ENCODE measurements at places on chromosomes 4 and X.
A peak's percentile ranks its signal among the peaks of the same experiment; 100 is the strongest.

- no peak for DNase-seq
These were observed 61.2 kb upstream of the RAI2 start for GRCh38 chrX:17922303-17922702.

DNA sequence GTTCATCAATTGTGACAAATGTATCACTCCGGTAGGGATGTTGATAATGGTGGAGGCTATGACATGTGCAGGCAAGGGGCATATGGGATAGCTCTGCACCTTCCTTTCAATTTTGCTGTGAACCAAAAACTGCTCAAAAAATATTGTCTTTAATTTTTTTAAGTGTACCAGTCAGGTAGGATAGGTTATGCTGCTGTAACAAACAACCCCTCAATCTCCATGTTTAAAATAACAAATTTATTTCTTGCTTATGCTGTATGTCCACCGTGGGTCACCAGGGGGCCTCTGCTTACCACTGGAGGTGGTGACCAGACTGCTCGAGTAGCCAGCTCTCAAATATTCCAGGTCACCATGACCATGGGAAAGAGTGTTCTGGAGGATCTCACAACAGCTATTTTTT lies 23.4 kb upstream of the MSX1 start:
- DNase-seq, result no peak

DNA sequence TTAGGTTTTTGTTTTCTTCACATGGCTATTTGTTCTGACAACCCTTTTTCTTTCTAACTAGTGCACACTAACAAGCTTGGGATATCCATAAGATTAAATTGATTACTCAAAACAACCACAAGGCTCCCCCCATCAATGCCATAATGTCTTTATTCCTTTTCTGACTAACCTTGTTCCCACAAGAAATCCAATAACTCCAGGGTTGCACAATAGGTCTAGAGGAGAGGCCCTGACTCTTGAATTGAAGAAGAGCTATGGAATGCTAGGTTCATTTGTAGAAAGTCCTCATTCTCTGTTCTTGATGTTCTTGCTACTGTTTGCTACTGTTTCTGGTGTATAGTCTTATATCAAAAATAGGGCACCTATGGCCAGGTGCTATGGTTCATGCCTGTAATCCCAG lies 71.0 kb downstream of the PRRG1 start:
- DNase-seq, result no peak

GRCh38 chr4:155288999-155289398 lies 80.6 kb downstream of the NPY2R start:
- no peak for DNase-seq

DNA sequence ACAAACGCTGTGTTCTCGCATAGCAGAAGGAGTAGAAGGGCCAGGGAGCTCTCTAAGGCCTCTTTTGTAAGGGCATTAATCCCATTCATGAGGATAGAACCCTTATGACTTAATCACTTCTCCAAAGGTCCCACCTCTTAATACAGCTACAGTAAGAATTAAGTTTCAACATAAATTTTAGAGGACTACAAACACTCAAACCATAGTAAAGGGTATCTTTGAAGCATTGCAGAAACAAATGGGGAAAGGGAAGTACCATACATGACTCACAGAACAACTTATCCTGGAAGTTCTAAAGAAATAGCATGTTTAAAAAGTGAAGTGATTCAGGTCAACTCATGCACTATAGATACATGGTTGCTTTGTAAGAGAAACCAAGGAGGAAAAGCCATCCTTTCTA lies 680.8 kb downstream of the RPA4 start:
- DNase-seq, result no peak

DNA sequence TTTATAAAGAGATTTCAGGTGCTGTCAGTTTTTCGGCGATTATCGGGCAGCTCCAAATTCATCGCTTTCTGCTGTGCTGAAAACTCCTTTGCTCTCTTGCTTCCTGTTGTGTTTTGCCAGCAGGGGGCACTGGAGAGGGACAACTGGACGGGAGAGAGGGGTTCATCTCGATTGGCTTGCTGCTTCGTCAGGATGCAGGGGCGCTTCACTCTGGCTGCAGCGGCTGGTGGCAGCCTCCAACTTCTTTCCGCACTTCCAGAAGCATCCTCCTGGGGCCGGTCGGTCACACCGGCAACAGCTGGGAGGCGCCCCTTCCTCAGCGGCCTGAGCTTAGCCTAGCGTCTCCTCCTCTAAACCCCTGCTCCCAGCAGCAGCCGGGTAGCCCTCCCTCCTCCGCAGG lies 29.5 kb downstream of the MSL3 start:
- peak; percentile 70 for DNase-seq

- DNase-seq, result no peak
These were observed 28.3 kb upstream of the CD99L2 start for GRCh38 chrX:150926791-150927190.

- DNase-seq, result no peak
These were observed 2.2 kb downstream of the KIT start for GRCh38 chr4:54659749-54660535.

DNA sequence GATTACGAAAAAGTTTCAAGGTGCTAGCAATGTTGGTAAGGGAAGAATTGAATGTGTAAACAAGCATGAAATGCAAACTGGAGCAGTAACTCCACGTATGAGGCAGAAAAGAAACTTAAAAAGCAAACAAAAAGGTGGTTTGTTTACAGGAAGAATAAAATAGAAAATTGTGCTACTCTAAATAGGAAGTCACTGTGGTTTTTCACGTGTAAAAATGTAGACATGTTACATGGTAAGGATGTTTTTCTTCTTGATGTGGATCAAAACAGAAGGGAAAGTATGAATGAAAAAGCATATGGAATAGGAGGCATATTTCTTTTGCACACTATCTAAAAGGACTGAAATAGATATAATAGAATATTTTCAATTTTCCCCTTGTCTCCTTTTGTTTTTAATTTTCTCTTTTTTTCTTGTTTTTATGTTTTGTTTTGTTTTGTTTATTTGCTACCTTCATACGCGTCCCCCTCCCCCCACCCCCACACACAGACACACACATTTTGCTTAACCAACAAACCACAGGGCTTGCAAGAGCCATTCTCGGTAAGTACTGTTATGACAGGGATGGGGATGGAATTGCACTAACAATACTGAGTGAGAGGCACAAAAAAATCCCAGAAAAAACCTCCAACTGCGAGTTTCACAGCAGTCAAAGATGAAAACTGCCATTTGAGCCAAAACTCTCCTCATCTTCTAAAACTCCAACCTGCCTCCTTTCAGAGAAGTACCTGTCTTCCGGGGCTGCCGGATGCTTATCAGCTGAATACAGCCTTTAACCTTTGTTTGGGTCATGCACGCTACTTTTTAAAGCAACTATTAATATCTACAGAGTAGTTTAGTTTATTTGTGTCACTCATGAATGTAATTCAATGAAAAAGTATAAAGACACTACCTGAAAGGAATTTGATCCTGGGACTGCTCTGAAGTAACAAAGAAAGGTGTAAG lies 135.8 kb downstream of the IL15 start:
- DNase-seq, result no peak

- DNase-seq, result no peak
These were observed 266.1 kb downstream of the GRIA3 start for GRCh38 chrX:123450222-123450621.

GRCh38 chrX:104953251-104953650 lies 267.2 kb downstream of the TEX13A start:
- no peak for DNase-seq

GRCh38 chrX:124098089-124098488 lies 136.6 kb downstream of the STAG2 start:
- no peak for DNase-seq

DNA sequence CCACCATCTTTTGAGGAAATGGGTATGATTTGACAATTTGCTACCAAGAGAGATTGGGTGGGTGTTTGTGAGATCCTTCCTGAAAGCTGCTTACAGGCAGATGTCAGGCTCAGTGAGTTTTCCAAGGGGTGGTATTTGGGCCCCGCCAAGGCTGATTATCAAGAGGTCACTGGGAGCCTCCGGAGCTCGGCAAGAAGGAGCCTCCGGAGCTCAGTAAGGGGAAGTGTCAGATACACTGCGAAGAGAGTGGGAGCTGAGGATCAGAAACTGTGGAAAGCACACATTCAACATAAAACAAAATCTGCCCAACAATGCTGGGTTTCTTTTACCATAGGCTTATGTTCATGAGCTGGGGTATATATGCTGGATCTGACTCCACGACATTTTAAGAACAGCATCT lies 714 bp downstream of the RTL3 start:
- no peak for DNase-seq

GRCh38 chrX:80812176-80812575 lies 2.5 kb upstream of the BRWD3 start:
- no peak for DNase-seq

DNA sequence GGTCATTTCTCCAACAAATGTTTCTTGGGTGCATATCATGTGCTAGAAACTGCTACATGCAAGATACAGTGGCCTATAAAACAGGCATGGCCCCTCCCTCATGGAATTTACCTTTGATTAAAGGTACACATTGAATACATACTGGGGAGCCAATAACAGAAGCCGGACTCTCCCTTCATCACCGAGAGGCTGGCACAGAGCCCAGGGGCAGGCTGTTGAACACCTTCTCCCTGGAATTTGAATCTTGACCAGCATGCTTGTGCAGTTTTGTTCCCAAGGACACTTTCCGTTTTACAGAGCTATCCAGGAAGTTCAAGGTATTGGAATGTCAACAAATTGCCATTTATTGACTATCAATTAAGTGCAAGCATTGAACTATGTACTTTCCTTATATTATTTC lies 33.2 kb downstream of the PPARGC1A start:
- DNase-seq, result no peak

DNA sequence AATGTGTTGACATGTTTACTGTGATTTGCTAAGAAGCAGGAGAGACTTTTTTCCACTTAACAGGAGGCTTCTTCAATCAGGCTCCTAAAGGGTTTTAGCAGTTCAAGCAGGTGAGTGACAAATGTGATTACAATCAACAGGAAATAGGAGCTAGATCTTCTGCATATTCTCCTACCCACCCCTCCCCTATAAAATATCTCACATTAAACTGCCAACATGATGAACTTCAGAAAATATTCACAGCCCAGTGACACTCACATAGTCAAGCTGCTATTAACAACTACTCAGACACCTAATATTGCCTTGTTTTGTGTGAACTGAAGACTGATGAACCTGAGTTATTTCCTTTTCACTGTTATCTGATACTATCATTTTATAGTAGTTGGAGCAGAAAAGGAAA lies 55.9 kb upstream of the ANTXR2 start:
- DNase-seq, result no peak

DNA sequence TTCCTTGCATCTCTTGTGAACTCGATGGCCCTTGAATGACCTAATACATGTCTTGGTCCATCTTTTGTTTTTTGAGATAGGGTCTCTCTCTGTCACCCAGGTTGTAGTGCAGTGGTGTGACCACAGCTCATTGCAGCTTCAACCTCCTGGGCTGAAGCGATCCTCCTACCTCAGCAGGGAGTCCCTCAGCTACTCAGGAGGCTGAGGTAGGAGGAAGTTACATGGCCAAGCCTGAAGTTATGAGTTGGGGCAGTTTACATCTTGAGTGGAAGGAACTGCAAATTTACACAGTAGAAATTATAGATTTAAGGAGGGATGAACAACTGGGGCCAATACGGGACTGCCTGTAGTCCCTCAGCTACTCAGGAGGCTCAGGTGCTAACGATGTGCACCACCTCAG lies 97.2 kb upstream of the METTL14 start:
- DNase-seq, result no peak

GRCh38 chrX:134774190-134775048 lies 116.1 kb upstream of the PLAC1 start:
- DNase-seq, result no peak

DNA sequence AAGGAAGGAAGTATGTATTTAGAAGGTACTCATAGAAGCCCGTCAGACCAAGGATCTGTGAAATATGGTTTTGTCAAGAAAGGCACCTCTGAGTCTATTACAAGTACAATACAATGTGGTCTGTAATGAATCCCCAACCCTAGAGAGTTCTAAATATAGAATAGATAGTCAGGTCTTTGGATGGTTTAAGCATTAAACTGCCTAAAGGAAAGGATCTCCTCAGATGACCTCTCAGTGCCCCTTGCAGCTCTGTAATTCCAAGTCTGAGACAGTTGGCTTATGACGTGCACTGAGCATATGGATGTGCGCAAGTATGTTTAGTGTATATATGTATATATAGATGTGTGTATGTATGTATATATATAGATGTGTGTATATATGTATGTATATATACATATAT lies 62.0 kb downstream of the CCSER1 start:
- no peak for DNase-seq

DNA sequence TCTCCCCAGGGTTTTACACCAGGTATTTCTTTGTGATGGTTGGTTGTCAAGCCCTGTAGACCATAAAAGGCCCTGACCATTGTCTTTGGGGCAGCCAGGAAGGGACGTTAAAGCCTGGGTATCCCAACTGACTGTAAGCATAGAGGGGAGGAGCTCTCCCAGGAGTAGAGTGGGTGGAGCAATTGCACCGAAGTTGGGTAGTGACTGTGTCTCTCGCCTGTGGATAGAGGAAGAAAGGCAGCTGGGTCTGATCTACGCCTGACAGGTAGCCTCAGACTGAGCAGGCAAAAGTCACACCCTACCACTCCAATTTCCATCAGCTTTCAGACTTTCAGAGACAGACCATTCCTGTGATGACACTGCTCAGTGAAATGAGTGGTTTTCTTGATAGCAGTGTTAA lies 123.3 kb downstream of the KLHL8 start:
- DNase-seq, result no peak

GRCh38 chr4:42605264-42605663 lies 51.6 kb downstream of the ATP8A1 start:
- DNase-seq, result no peak

- DNase-seq, result no peak
These were observed 91.0 kb upstream of the PPP1R2C start for GRCh38 chrX:42869011-42869410.

DNA sequence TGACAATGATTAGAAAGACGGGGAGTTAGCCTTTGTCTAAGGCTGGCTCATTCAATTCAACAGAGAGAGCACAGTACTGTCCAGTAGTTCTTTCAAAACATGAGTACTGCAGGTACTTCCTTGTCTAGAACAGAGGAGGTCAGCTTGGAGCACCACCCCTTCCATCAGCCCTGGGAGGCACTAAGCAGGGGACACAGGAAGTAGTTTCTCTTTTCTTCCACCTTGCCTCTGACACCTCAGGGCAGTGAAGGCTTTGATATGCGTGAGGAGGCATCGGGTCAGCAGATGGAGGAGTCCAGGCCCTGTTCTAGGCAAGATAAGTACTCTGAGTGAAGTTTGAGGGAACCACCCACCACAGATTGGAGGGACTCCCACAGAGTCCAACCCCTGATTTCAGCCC lies 33.1 kb downstream of the MAGEB10 start:
- DNase-seq, result no peak

DNA sequence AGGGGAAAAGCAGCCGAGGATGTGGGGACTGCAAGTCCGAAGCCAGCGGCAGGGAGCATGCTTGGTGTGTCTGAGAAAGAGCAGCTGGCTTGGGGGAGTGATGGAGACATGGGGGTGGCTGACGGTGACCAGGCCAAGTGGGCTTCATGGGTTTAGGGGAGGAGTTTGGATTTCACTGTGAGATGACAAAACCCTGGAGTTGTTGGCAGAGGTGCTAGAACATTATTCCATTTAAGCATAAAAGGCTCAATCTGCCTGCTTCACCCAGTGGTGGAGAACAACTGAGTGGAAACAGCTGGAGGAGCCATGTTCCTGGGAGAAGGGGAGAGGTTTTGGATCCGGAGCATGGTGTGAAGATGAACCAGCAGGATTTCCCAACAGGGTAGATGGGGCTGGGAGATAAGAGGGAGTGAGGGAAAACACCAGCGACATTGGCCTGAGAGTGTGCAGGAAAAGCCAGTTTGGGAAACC lies 318.0 kb upstream of the TAPT1 start:
- DNase-seq, result no peak

GRCh38 chrX:23048806-23049573 lies 49.2 kb downstream of the DDX53 start:
- no peak for DNase-seq

- no peak for DNase-seq
These were observed 41.6 kb upstream of the ADRA2C start for GRCh38 chr4:3724319-3725231.

All from stimulated activated CD4-positive, alpha-beta T cell treated with anti-CD3 and anti-CD28 coated beads, Interleukin-12 subunit alpha, Interleukin-12 subunit beta, amount 100 ng/mL, for 24 hours (primary cell).